ENCODE measurements at places on chromosomes 5 and 9.
A peak's percentile ranks its signal among the peaks of the same experiment; 100 is the strongest.

DNA sequence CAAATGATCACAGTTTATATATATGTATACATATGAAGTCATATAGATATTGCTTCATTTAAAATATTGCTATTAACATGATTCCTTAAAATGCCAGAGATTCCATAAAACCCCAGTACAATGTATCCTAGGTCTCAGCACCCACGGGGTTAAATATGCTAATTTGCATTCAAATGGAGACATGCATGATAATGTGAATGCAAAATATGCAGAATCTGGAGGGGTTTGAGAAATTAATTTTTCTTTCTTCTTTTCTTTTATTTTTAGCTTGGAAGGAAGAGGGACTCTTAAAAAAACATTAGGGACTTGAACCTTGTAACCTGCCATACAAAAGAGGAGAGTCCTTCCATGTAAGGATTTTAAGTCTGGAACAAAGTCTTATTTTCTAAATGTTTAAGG is 211.9 kb downstream of the MEF2C start:
- DNase-seq = no peak

DNA sequence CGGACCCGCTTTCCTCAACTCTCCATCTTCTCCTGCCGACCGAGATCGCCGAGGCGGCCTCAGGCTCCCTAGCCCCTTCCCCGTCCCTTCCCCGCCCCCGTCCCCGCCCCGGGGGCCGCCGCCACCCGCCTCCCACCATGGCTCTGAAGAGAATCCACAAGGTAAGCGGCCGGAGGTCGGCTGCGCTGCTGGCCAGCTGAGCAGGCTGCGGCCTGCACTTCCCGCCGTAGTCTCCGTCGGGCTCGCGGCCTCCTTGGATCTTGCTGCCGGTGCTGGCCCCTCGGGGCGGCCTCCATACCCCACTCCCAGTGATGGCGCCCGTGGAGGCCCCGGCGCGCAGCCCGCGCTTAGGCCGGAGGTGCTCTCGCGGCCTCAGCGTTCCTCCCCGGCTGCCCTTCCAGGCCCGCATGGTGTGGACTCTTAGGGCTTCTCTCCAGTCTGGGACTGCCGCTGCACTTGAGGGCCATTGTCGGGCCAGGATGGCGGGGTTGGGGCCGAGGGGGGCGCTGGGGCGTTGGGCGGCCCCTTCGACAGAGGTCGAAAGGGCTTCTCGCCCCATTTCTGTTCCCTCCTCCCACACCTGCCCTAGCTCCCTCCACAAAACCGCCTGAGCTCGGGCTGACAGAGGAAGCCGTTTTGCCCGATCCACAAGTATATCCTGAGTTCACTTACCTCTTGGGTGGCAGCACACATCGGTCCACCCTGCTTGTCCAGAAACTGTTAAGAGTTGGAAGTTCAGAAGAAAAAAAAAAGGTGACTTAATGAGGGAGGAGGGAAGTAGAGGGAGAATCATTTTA is 714 bp downstream of the UBE2D2 start:
- peak; percentile 57 for DNase-seq

DNA sequence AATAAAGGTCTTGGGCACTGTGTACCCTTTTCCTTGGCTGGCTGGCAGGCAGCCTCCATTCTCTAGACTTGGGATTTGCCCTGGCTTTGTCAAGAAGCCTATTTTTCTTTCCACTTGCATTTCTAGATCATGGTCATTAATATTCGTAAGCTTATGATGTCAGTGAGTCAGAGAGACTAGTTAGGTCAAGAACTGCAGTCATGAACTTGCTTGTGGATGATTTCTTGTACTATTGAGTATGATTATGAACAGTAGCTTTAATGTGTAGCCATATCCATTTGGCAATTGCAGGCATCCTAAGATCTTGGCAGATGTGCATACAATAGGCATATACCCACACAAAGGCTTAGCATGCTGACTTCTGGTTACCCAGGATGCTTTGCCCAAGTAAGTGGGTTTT is 186.8 kb upstream of the CLINT1 start:
- DNase-seq = no peak

- DNase-seq = no peak
These were observed 200.1 kb downstream of the DCP2 start for GRCh38 chr5:113176734-113177133.

DNA sequence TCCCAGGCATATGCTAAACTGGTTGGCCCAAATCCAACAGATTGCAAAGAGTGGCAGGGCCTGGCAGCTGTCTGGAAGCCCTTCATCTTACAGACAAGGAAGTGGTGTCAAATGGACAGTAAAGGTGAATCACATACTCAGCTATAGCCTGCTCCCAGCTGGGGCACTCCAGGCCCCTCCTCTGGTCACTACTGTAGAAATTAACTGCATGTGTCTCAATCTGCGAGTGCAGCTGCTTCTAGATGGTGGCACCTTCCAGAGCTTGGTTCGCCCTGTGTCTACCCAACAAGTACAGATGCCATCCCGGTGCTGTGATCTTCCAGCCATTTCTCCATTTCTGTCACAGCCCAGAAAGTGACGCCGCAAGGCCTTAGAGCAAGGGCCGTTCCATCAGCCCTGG is 50.2 kb downstream of the OTULIN start:
- DNase-seq = no peak

DNA sequence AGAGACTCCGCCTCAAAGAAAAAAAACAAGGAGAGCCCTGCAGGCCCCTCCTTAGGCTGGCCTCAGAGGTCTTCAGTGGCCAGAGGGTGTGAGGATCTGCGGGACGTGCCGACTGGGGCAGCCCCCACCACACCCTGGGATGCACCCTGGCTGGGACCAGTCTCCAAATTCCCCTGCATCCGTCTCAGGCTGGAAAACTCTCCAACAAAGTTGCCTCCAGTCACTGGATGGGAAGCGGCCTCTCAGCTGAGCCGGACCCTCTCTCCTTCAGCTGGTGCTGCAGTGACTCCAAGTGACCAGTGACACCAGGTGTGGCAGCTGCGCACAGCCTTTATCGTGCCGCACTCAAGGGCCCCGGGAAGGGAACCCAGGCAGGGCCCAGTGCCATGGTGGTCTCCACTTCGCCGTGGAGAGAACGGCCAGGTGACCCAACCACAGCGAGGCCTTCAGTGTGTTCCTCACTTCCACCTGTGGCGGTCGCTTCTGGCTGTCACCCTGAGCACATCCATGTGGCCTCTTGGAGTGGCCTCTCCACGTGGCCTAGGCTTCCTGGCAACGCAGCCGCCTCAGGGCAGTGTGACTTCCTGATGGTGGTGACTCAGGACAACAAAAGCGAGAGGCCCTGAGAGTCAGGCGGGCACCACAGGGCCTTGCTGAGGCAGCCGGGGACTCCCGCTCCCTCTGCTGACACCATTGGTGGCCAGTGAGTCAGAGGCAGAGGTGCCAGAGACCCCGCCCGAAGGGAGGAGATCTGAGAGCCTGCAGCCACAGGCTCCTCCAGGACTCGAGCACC is 19.3 kb upstream of the CAMSAP1 start:
- DNase-seq = no peak

DNA sequence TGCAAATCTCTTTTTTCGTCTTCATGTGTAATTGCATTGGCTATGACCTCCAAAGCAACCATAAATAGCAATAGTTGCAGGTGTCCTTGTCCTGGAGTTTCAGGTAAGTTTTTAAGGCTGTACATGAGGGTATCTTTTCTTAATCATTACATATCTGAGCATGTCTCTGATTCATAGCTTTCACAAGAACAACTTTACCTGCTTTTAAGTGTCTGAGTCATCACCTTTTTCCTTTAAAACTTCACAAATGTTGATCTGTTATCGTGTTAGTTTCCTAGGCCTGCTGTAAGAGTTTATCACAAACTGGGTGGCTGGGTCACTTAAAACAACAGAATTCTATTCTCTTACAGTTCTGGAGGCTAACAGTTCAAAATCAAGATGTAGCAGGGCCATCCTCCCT is 13.8 kb downstream of the GARNL3 start:
- no peak for DNase-seq

DNA sequence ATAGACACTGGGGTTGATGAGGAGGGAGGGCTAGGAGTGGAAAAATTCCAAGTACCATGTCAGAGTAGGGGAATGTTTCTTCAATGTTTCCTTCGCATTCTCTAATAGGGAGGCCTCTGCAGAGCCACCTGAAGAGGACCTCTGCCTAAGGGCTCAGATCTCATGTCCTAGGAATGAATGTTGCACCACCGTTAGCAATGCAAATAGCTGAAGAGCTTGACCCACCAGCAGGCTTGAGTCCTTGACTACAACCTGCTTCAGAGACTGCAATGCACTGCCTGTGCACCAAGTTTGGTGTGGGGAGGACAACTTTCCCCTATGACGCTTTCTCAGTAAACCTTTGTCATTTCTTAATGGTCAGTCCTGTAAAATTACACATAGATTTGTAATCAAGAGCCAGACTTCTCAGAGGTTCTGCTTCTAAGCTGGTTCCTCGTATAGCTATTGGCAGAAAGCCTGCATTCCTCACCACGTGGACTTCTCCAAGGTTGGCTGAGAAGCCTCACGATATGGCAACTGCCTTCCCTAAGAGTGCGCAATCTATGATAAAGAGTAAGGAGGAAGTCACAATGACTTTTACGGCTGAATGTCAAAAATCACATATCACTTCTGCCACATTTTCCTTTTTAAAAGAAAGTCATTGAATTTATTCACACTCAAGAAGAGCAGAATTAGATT is 600.7 kb upstream of the PTGER4 start:
- DNase-seq = no peak

GRCh38 chr9:16572005-16572734 is 298.3 kb downstream of the BNC2 start:
- DNase-seq = no peak

- DNase-seq = no peak
These were observed 90.1 kb downstream of the NR3C1 start for GRCh38 chr5:143313298-143313852.

- no peak for DNase-seq
These were observed 28.7 kb downstream of the PNPLA7 start for GRCh38 chr9:137521405-137521985.

DNA sequence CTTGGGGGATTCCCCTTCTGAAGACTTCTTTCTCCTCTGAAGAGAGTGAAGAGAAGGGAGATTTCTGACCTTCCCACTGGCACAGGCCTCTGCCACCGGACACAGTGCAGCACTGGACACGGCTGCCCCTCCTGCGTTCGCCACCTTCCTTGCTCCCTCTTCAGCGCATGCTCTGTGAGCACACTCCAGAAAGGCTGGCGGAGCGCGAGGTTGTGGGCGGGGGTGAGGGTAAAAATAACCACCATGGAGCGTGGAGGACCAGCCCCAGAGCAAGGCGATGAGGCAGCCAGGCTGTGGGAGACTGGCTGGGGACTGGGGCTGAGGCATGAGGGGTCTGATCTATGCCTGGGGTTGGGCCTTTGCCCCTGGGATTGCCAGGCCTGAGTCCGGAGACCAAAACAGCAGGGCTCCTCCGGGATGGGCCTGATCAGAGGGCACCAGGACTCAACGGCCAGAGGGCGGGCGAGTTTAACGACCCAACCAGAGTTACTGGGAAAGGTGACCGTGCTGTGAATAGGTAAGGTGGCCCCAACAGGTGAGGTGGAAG is 97.2 kb downstream of the ROR2 start:
- DNase-seq = no peak

DNA sequence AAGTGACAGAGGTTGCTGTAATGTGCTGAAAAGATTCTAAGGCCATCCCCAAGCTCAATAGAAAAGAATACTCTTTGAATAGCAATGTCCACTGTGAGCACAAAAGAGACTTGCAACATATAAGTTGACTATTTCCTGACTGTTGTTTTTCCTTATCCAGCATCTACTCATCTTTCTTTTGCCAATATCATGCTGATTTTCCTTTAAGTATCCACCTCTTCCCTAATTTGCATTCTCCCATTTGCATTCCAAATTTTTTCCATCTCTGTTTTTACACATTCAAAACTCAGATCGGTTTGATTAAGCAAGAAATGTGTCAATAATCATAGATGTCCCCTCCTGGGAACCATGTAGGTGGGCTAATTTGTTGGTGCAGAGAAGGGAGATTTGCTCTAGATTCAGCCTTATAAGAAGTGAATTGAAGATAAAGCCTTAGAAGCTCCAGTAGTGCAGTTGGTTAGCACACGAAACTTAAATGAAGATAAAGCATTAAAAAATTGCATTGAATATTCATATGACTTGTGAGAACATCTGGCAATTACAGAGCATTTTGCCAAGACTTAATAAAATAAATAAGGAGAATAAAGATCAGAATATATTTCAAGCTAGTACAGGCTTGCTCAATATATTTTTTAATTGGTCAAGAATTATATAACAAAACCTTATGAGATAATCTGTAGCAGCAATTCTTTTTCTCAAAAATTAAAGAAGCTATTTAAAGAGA is 267.6 kb downstream of the TMEM167A start:
- DNase-seq = no peak

DNA sequence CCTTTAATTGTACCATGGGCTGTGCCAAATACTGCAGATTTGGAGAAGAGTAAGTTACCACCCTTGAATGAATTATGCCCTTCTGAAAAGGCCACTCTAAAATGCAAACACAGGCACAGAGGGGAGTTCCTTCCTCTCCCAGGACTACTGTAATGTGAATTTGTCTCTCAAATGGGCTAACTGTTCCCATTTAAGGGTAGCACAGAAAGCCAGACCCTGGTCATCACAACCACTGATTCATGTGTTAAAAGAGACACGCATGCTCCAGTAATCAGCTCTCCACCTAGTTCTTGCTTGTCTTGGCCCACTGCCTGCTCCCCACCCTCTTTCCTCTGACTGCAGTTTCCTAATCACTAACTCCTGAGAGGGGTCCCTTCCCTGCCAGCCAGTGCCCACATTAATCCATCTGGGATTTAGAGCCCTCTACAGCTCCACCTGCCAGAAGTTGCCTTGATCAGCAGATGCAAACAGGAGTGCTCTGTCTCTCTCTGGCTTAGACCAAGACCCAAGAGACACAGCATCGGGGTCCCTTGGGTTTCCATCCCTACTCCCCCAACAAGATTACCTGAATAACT is 382.4 kb downstream of the TMEM167A start:
- no peak for DNase-seq

DNA sequence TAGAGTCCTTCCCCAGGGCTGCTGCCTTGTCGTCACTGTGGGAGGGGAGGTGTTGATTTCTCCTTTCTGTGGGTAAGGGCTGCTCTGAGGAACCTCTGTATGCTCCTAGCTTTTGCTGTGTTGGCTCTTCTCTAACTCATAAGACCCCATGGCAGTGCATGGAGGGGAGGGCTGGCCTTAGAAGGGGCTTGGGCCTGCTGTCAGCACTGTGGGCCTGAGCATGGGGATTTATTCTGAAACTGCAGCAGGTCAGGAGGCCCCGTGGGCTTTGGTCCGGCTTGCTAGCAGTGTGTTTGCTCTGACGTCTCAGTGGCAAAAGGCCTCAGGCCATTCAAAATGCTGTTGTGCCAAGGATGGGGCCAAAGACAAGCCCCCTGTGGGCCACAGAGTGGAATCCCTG is 6.8 kb downstream of the FGF18 start:
- DNase-seq = no peak

DNA sequence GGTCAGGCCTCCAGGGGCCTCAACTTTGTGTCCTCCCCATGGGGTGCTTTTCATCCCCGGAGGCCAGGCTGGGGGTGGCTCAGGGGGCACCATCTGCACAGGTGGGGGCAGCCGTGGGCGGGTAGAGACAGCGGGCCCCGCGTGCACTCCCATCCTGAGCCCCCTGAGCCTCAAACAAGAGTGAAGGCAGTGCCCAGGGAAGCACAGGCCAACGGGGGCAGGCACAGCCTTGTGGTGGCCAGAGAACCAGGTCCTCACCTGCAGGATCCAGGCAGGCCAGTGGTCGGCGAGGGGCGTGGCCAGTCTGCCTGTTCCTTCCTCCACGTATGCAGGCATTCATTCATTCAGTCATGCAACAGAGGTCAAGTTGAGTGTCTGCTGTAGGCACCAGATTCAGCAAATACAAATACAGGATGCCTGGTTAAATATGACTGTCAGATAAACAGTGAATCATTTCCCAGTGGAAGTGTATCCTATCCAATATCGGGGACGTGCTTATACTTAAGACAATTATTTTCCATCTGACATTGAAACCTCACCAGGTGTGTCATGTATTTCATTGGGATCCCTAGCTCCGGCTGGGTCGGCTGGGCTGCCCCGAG is 22.3 kb downstream of the KCNT1 start:
- no peak for DNase-seq

Measured in germinal center (tissue), 1 donor.